ENCODE measurements at places on chromosomes 16 and 17. TPM values are rescaled to one million over a fixed set of nuclear protein-coding genes. Genes with fewer than 3 reads are reported as not detected.
A peak's percentile ranks its signal among the peaks of the same experiment; 100 is the strongest.

The ZG16 gene
- 0.26 TPM for total RNA-seq

The CSH1 gene
- not detected for total RNA-seq

DNA sequence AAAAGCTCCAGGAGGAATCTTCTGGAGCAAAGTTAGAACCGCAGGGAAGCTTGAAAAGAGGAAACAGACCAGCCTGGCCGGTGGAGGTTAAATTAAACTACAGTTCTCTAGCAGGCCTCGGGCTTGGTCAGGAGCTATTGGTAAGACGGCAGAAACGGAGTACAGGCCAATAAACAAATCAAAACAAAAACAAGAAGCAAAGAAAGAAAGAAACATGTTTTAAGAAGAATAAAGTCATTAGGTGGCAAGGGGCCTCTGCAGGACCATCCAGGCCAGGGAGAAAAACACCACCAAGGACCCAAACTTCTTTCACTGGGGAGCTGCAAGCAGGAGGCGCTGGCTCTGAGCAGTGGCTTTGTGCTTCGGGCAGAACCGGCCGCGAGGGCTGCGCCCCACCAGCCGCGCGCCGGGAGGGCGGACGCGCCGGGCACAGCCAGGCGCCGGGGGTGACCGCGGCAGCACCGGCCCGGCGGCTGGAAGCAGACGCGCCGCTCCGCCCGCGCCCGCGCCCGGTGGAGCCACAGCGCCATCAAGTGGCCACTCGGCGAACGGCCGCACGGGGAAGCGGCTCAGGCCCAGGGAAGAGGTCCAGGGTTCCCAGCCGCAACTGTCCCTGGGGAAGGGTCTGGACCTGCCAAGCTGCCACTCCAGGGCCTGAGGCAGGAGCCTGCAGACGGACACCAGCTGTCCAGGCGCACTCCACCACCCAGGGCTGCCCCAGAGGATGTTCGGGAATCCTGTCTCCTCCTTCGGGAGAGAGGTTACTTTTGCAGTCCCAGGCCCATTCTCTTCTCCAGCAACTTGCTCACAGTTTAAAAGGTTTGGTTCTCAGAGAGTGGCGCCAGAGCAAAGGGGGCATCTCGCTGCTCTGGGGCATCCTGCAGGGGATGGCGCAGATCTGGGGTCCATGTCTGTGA lies 419.4 kb downstream of the SOX9 start:
- peak; percentile 45 for DNase-seq

DNA sequence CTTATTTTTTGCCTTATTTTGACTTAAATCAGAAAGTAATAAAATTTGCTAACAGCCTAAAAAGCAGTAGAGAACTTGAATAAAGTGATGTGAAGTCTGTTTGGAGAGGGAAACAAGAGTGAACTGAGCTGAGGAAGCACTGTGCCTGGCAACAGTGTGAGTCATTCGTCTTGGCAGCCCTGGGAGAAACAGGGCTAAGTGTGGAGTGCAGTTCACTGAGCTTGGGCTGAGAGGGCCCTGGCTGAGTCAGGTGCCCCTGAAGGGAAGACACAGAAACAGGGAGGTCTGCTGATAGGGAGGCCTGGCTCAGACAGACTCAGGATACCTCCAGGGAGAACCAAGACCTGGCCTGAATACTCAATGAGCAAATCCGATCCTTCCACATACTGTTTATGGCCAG lies 132.1 kb downstream of the HS3ST4 start:
- DNase-seq: no peak

DNA sequence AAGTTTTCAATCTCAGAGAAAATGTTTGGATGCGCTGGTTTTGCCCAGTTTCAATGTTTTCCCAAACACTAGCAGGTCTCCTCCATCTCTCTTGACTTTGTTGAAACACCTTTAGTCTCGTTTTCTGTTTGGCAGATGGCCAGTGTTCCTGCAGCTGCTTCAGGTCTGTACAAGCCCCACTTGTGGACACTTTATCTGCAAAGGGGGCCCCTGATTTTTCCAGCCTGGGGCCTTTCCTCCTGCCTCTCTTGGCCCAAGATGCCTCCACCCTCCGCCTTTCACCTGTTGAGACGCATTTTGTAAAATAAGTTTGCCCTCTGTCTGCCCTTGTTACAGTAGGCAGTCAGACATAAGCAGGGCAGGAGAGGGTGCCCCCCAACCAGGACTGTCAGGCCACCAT lies 21.8 kb upstream of the PRM1 start:
- no peak for DNase-seq

- no peak for DNase-seq
Measured at GRCh38 chr16:3492356-3492755, 2.9 kb downstream of the C16orf90 start.

DNA sequence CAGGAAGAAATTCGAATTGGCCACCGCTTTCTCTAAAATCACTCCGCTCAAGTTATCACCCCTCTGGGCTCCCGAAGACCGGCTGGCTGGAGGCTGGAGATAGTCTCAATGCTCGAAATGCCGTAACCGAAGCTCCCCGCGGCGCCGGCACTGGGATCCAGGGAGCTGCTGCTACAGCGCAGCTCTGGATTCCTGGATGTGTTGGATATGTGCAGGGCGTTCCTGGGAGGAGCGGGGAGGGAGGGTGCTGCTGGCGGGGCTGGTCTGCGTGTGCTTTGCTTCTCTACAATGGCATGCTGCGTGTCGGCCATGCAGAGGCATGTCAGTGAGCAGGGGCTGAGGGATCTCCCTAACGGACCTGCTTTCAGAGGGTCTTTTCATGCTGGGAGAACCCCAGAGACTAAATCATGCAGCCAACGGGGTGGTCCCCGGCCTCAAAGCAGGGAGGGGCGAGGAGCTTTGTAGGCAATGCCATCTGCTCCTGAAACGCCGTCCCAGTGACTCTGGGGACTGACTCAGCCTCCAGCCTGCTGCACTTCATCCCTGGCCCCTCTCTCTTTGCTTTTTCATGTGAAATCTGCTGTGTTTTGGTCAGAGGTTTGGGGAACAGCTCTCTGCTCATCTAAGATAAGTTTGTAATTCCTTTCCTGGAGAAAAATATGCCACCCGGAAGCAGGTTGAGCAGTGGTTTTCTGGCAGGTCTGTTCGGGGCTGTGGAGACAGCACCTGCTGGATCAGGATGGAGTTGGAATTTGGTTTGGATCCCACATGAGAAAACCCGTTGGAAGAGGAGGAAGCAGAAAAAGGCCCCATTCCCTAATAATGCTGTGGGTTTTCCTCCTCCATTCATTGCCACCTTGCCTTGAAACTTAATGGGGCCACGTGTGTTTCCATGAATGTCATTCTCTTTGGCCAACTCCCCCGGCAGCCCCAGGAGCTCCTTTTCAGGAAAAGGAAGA lies 311.4 kb downstream of the SEC14L1 start:
- no peak for DNase-seq

All from PC-9 (cell line).